Neural crest cell (in vitro differentiated cells): ENCODE measurements at places on chromosomes 12 and 14.

DNA sequence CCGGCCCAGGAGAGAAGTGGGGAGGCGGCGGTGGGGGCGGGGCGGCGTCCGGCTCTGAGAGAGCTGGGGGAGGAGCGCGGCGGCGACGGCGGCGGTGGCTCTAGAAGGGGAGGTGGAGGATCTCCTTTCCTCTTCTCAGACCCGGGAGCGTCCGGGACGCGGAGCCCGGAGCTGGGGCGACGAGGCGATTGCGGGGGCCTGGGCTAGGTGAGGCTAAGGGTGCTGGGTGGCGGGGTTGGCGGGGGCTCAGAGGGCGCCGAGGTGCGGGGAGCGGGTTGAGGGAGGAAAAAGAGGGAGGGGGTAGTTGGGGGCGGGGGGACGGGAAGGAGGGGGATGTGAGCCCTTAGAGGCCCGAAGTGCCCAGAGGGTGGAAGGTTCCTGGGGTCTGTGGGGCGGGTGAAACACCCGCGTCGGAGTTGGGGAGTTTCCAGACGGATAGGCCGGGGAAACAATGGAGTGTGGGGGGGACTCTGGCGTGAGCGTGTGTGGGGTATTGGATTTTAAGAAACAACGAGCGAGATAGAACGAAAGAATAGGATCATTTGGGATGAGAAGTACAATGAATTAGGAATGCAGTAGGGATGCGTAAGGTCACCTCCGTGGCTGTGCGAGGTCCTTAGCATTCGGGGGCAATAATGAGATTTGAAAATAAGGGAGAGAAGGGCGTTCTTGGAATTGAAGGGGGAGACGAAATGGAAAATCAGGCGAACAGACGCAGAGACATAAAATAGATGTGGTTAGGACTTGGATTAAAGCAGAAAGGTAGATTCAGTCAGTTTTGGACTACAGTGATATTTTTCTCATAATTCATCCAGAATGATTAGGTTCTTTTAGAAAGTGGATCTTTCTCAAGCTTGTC is at the start of gene SPATS2:
SPATS2 (plus strand) TSS at position 82 of the 859 bp plus-strand sequence. CDS start 93,551 bp downstream, outside the sequence.
- peak; percentile 99 for DNase-seq

DNA sequence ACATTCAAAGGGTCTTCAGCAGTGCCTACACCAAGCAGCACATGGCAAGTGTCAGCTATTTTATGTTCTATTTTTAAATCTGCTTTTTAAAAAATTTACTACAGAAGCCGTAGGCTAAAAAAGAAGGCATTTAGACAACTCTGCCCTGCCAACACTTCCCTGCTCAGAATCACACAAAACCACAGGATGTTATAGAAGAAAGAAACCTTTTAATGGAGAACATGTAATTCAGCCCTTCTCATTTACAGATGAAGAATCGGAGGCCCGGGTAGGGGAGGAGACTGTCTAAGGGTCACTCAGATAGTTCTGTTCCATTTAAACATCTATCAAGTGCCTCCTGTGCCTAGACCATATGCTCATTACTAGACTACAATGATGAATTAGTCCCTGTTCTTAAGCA is 171.8 kb upstream of the NTF3 start:
- DNase-seq, result no peak

DNA sequence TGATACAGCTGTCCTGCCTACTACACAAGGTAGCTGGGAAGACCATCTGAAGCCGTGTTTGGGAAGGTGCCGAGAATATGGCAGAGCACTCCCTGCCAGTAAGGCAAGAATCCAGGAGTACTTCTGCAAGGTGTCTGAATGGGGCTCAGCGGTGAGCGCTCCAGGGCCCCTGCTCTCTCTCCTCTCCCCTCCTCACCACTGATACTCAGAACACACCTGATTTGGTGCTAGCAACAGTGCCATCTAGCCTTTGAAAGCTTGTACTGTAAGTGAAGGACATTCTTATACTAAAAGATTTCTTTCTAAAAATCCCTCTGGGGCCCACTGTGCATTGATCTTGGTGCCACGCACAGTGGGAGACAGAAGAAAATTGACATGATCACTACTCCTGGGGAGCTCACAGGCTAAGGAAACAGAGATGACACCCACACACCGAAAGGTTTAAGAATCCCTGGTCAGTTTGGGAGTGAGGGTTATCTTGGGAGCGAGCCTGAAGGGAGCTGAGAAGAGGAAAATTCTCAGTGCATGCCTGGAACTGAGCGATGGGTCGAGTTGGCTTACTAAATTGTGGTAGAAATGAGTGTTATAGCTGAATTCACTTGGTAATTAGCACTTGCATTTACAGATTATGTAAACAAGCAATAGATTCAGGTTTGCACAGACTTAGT is 216.9 kb downstream of the NTF3 start:
- DNase-seq, result no peak

DNA sequence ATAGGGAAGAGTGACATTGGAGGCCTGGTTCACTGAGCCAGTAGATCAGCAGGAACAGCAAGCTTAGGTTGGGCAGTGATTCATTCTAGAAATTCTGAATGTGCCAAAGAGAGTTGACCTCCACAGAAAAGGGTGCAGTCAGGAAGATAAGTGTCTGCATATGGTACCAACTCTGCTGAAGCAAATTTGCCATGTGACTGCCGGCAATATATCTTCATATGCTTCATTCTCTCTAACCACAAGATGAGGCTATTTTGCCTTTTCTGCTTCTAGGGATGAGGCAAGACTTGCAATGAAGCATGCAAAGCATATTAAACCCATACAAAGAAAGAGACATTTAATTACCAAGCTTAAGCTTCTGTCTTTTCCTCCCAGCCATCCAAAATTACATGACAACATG is 13.6 kb downstream of the CCDC198 start:
- DNase-seq, result no peak

DNA sequence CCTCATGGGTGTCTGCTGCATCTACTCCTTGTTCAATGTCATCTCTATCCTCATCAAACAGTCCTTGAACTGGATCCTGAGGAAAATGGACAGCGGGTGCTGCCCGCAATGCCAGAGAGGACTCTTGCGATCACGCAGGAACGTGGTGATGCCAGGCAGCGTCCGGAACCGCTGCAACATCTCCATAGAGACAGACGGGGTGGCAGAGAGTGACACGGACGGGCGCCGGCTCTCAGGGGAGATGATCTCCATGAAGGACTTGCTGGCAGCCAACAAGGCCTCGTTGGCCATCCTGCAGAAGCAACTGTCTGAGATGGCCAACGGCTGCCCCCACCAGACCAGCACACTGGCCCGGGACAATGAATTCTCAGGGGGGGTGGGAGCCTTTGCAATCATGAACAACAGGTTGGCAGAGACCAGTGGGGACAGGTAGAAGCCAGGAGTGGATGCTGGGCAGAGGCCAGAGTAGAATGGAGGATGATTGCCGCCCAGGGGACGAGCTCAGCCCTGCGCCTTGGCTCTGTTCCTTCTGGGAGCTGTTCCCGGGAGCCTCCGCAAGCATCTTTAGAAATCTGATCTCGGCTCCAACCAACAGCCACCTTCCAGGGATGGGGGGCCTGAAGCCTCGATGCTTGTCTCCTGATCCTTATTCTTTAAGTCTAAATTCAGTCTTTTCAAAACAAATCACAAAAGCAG is 71.6 kb upstream of the PSMC1 start:
- no peak for DNase-seq
